ENCODE measurements at places on chromosomes 11 and 22.

DNA sequence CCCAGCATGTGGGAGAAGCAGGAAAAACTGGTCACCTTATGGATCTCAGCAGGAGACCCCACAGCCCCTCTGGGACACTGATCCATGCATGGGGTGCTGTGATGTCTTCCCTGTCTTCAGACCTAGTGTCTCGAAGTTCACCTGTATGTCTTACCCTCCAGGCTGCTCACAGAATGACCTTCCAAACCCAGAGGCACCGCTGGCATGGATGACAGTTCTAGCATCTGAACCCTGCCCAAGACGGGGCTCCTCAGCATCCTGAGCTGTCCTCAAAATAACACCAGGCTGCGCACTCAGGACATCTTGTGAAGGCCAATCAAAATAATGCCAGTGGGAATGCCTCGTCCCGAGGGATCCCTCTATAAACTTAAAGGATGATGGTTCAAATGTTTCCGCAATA lies 824.9 kb downstream of the TBC1D22A start:
- DNase-seq, result peak; percentile 24

- no peak for DNase-seq
Measured at GRCh38 chr11:103486604-103487003, 377.4 kb downstream of the DYNC2H1 start.

- no peak for DNase-seq
Measured at GRCh38 chr11:28592141-28592540, 484.0 kb downstream of the METTL15 start.

GRCh38 chr11:30091737-30092136 lies 74.9 kb upstream of the KCNA4 start:
- no peak for DNase-seq

DNA sequence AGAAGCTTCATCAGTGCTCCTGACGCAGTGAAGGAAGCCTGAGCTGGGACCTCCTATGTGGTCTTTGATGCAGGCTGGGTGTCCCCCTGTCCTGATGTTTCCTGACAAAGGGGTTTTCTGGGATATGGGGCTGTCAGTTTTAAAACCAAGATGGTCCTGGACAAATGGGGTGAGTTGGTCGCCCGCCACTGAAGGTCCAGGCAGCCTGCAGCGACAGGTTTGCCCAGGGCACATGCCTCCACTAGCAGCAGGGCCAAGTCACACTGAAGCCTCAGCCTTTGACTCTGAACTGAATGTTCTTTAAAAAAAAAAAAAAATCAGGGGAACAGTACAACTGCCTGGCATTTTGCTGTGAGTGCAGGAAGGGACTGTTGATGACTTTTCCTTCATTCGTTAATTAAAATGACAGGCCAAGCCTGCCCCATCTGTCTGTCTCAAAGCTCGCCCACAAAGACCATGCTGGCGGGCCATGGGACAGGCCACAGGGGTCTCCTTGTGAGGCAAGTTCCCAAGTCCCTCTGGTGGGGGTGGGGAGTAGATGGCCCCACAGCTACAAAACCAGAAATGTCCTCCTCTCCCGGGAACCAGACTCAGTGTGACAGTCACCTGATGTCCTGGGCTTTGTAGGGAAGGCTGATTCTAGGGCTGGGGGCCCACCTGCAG lies 274.8 kb downstream of the CTTN start:
- no peak for DNase-seq

- DNase-seq, result no peak
Measured at GRCh38 chr11:11047851-11048610, 190.2 kb upstream of the ZBED5 start.

GRCh38 chr11:128302425-128303186 lies 284.8 kb downstream of the ETS1 start:
- no peak for DNase-seq

GRCh38 chr11:61164606-61165424 lies 3.6 kb upstream of the VPS37C start:
- DNase-seq, result peak; percentile 8

DNA sequence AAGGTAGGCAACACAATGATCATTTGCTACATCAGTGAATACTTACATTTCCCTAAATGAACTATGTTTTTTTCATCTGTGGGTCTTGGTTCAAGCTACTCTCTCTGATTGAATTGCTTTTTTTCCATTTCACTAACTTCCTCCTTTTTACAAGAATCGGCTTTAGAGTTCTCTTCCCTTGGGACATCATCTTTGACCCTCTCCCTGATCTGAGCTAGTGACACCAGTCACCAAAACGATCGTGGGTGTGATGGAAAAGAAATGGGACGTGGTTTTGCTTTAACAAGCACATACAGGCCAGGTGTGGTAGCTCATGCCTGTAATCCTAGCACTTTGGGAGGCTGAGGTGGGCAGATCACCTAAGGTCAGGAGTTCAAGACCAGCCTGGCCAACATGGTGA lies 129.9 kb downstream of the WT1 start:
- DNase-seq, result no peak

DNA sequence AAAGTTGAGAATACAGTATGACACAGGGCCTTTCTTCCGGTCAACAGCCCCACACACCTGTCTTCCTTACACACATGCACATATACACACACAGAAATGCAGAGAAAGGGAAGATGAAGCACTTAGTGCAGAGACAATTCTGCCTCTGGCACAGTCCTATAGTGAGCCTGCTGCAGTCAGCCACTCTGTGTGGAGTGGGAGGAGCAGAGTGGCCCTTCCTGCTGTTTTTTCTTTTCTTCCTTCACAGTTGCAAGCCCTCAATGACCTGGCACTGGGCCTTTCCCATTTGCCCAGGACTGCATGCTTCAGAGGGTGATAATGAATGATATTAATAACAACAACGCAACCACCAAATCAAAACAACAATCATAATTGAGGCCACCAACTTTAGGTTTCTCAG lies 527.0 kb upstream of the B3GAT1 start:
- DNase-seq, result no peak

DNA sequence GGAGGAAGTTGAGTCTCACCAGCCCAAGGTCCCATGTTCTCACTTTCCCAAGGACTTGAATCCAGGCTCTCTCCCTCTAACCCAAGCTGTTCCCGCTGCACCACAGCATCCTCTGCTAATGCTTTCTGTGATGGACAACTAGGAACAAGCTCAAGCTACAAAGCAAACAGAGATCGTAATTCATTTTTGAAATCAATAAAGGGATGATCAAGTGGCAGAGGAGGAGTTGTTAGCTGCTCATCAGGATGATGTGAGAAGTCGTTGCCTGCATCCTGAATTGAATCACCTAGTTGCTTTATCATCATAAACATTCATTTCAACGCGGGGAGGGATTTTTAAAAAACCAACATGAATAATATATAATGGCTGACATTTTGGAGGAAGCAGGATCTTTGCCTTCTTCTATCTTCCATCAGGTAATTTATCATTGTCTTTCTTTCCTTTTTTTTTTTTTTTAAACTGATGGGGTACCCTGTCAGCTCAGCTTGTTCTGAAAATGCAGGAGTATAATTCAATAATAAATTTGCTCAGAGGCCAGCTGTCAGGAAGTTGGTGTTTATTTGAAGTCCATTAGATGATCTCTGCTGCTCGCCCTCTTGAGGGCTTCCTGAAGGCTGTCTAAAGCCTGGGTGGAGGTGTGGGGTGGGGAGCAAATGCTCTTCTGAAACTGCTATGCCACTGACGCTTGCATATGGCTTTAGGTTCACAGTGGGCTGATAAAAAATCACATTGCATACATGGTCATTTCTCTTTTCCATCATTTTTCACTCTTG lies 174.4 kb upstream of the NARS2 start:
- DNase-seq, result no peak

DNA sequence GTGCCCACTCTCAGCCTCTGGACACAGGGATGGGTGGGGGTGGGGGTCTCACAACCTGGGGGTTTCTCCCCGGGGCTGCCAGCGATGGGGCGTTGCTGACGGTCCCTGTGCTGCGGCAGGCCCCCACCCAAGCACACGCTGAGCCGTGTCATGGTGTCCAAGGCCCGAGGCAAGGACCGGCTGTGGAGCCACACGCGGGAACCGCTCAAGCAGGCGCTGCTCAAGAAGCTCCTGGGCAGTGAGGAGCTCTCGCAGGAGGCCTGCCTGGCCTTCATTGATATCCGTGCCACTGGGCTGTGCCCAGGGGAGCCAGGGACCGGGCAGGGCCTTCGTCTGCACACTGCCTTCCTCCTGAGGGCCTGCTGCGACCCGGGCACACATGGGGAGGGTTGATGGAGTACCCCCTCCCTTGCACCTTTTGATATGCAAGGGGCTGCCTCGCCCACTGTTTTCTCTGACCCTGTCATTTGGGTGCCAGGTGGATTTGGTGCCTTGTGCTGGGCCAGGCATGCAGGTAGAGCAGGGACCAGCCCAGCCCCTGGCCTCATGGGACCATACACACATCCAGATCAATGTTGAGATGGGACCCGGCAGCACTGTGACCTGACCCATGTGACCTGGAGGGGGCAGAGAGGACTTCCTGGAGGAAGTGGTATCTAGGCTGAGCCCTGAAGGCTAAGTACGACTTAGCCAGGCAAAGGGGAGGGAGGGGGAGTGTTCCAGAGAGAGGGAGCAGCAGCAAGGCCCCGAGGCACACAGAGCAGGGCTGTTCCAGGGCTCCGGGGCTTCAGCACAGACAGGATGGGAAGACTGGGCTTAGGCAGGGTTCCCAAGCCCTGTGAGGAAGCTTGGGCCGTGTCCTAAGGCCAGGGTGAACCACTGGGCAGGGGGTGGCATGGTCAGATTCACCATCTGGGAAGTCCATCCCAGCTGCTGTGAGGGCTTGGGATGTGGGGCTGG lies 75.2 kb downstream of the MYO7A start:
- DNase-seq, result no peak

DNA sequence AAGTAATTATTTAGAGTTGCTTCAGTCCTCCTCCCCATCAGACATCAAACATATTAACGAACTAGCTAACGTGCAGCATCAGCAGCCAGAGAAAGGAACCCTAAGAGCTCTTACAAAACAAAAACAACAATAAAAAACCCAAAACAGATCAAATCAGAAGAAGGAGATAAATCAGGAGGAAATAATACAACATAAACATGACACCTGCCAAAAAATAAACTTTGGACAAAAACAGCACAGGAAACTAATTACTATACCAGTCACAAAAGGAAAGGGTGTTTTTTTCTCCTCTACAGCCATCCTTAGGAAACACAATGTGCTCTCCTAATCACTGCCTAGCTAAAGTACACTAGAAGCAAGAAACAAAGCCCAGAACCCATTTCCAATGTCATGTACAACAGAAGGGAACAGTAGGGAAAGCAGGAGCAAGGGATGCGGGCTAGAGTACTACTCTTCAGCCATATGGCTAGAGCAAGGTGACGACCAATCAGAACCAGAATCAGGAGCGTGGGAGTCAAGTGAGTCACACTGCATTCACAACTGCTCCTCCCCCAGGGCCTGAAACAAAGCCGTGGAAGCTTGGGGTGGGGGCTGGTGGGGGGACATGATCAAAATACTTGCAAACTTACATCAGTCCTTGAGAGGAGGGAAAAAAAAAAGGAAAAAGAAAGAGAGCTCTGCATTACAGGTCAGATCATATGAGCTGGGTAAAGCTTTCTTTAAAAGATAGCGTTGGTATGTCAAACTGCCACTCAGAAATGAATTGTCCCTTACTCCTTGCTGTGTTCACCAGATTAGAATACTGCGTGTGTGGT lies 60.4 kb downstream of the LARGE2 start:
- DNase-seq, result no peak

- no peak for DNase-seq
Measured at GRCh38 chr22:39360674-39361413, 11.1 kb downstream of the SYNGR1 start.

- no peak for DNase-seq
Measured at GRCh38 chr22:23263651-23264555, 83.6 kb downstream of the BCR start.

DNA sequence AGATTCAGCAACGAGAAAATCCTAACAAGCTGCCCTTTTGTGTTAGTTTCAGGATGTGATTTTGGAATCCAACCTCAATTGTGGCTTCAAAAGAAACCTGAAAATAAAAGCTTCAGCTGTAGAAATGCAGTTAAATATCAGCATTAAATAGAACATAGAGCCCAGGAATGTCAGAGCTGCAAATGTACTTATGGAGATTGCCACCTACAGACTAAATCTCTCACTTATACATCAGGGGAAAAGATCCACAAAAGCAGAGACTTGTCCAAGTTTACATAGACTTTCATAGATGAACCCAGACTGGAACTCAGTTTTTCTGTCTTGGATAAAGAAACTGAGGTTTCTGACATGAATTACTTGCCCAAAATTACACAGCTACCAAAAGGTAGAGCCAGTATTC lies 446.6 kb downstream of the DLG2 start:
- DNase-seq, result no peak
